Pancreas (tissue), 10 donors: ENCODE measurements at places on chromosomes 6 and 20. TPM values are rescaled to one million over a fixed set of nuclear protein-coding genes. Genes with fewer than 3 reads are reported as not detected.

DNA sequence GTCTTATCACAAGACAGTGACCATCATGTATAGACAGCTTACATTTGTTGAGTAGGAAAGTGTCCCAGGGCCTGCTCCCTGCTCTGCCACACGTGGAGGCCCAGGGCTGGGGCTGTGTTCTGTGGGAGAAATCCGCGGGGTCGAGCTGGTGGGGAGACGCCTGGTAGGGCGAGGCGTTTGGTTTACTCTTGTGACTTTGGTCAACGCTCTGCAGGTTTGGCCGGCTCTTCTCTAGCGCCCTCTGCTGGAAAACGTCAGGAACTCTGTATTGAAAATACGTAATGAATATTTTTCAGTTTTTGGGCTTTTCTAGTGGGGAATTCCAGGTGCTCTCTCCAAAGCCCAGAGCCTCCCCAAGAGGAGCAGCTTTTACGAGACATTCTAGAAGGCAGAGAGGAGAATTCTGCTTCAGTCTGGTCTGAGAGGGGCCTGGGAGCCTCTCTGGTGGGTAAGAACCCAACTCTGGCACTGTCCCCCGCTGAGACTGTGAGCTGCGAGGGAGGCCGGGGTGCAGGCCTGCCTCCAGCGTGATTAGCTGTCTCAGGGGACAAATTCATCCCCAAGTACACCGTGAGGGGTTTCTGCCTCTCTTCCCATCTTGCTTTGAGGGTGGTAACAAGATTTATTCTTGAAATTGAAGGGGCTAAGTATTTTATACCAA is 112.6 kb upstream of the RALGAPA2 start:
- no peak overlapping the region for H3K4me3 ChIP-seq
- DNase-seq: peak; percentile 82
- no peak overlapping the region for H3K27ac ChIP-seq
- no peaks in the 10 kb centered on the region for H3K27me3 ChIP-seq
- H3K4me1 ChIP-seq: no peaks in the 10 kb centered on the region

- H3K36me3 ChIP-seq: no peaks in the 10 kb centered on the region
- no peaks in the 10 kb centered on the region for H3K27me3 ChIP-seq
- no peak overlapping the region for H3K4me3 ChIP-seq
- peaks cover 68% of the 10 kb centered on the region for H3K4me1 ChIP-seq
Measured at GRCh38 chr6:158797331-158798310, 21.5 kb downstream of the EZR start.

- H3K4me3 ChIP-seq: no peak overlapping the region
- no peaks in the 10 kb centered on the region for H3K4me1 ChIP-seq
- no peak overlapping the region for H3K27ac ChIP-seq
- no peaks in the 10 kb centered on the region for H3K27me3 ChIP-seq
Measured at GRCh38 chr6:158764926-158765325, 54.2 kb downstream of the EZR start.

The ZNF334 gene
- total RNA-seq: 7.8 TPM
